Right atrium auricular region (tissue), 2 donors: ENCODE measurements at places on chromosomes 1 and 21.

DNA sequence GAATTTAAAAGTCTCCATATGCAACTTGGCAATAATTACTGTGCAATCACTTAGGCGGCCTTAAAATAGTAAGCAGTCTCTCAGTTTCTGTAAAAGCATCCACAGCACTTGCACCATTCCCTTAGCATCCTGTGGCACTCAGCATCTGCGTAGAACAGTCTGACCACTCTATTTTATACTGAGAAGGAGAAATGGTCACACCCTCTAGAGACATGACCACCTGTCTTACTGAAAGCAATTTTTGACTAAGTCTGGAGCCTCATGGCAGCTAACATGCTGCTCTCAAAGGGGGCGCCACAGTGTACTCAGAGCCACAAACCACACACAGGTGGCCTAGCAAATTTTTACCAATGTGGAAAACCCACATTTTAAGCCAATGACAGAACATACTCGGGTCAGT is 62.0 kb downstream of the KCNK1 start:
- H3K27ac ChIP-seq = peak overlapping the region; percentile 93
- peaks cover 9% of the 10 kb centered on the region for H3K36me3 ChIP-seq
- peaks cover 13% of the 10 kb centered on the region for H3K4me1 ChIP-seq

DNA sequence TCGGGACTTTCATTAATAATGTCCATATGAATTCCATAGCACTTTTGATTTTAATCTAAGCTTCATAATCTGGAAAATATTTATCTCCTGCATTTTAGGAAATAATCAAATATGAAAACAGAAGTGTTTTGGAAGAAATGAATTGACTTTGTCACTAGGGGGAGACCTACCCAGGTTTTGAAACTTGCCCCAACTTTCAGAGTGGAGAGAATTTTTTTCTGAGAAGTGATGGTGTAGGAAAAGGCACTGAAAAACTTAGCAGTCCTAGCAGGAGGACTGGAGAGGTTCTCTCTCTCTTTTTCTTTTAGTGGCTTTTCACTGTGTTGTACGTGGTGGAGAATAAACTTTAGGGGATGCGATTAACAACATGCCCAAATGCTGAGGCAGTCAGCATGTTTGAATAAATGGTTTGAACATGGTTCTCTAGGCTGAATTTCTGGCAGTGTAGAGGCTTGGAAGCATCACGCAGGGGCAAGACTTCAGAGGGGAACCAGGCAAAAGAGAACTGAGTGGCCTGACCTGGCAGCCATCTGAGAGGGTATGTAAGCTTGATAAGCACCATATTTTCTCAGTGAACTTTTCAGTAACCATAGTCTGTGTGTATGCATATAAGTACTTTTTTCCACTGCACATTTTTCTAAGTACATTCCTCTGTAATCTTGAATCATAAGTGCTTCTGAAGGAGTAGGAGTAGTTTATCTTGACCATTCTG is 68.3 kb upstream of the NEK7 start:
- H3K36me3 ChIP-seq = no peaks in the 10 kb centered on the region
- no peak overlapping the region for H3K4me3 ChIP-seq
- no peaks in the 10 kb centered on the region for H3K4me1 ChIP-seq
- H3K27ac ChIP-seq = no peak overlapping the region
- no peak for DNase-seq
- H3K27me3 ChIP-seq = no peaks in the 10 kb centered on the region

- DNase-seq = no peak
- H3K4me1 ChIP-seq = no peaks in the 10 kb centered on the region
- H3K27me3 ChIP-seq = no peaks in the 10 kb centered on the region
- H3K4me3 ChIP-seq = no peak overlapping the region
These were observed 582.4 kb downstream of the LTN1 start for GRCh38 chr21:28410256-28410655.

DNA sequence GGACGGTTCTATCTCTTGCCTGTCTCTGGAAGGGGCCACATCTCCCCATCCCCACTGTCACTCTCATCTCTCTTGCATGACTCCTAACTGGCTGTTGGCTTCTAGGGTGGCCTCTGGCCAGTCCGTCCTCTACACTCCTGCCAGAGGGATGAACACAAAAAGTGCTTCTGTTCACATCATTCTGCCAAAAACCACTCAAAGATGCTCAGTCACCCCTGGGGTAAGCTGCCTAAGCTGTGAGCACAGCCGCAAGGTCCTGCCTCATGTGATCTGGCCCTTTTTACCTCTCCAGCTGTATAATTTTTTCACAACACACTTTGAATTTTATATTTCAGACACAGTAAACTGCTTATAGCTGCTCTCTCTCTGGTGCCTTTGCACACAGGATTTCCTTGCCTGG is 97.6 kb upstream of the CD34 start:
- no peak for DNase-seq
- no peak overlapping the region for H3K4me3 ChIP-seq

- H3K36me3 ChIP-seq = peaks cover 69% of the 10 kb centered on the region
- no peak overlapping the region for H3K4me3 ChIP-seq
- no peak for DNase-seq
- no peaks in the 10 kb centered on the region for H3K4me1 ChIP-seq
- no peaks in the 10 kb centered on the region for H3K27me3 ChIP-seq
These were observed 18.6 kb downstream of the AK2 start for GRCh38 chr1:33018112-33018511.

GRCh38 chr1:172638885-172639831 is 19.7 kb upstream of the FASLG start:
- no peaks in the 10 kb centered on the region for H3K36me3 ChIP-seq
- no peaks in the 10 kb centered on the region for H3K27me3 ChIP-seq
- DNase-seq = no peak
- no peak overlapping the region for H3K4me3 ChIP-seq

DNA sequence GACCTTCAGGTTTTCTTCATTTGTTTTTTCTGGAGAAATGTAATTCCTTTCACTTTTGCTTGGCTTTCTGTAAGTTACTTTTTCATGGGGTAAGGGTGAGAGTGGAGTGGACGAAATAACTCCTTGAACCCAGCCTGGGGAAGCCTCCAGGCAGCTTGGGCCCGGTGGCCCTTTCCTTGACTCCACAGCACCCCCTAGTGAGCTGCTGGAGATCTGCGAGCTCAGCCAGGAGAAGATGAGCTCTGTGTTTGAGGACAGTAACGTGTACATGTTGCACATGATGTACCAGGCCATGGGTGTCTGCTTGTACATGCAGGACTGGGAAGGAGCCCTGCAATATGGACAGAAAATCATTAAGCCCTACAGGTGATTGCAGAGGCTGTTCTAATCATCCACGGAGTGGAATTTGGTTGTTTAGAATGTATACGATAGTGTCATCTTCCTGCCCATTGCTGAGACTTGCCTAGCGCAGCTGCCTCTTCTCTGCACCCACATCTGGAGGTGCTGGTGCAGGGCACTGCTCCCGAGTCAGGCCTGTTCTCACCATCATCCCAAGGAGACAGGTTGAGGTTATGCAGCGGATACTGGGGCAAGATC is 51.0 kb downstream of the SMYD2 start:
- no peaks in the 10 kb centered on the region for H3K36me3 ChIP-seq
- H3K27me3 ChIP-seq = no peaks in the 10 kb centered on the region
- no peak for DNase-seq
- H3K4me3 ChIP-seq = no peak overlapping the region
- no peaks in the 10 kb centered on the region for H3K4me1 ChIP-seq

- no peak for DNase-seq
- H3K27me3 ChIP-seq = no peaks in the 10 kb centered on the region
- no peak overlapping the region for H3K4me3 ChIP-seq
- H3K4me1 ChIP-seq = no peaks in the 10 kb centered on the region
- H3K27ac ChIP-seq = peak overlapping the region; percentile 10
These were observed 402.3 kb downstream of the RYR2 start for GRCh38 chr1:237444120-237444790.

DNA sequence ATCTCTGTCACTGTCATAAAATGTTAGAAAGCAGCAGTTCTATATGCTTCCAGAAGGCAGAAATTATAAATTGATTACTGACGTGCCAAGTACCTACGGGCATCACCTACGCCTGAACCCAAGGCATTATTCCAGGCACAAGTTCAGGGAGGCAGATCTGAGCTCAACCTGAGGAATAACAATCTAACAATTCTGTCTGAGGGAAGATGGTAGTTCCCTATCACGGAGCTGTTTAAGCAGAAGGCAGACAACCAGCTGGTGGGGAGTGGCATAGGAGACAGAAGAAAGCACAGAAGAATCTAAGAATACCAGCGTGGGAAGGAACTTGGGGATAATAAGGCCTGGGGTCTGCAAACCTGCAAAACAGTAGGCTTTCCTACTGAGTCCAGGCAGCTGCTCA is 40.4 kb downstream of the SLC9A1 start:
- no peak overlapping the region for H3K27ac ChIP-seq
- no peaks in the 10 kb centered on the region for H3K4me1 ChIP-seq
- no peak for DNase-seq
- no peak overlapping the region for H3K4me3 ChIP-seq
- H3K27me3 ChIP-seq = no peaks in the 10 kb centered on the region

DNA sequence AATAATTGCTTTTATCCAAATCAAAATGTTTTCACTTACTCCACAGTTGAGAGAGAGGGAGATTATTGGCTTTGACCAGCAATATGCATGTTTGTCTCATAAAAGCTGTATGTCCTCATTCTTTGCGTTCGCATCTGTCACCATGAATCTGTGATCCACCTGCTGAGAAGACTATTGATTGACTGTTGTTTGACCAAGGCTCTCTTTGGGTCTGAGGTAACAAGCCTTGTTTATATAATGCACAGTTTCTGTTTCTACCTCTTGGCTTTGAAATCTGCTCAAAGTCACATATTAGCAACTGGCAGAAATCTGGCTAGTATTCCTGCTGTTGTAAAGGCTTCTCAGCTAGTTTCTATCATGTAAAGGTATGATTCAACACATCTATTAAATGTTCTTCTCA is 157.0 kb downstream of the LYPLAL1 start:
- no peak overlapping the region for H3K4me3 ChIP-seq
- no peaks in the 10 kb centered on the region for H3K36me3 ChIP-seq
- no peaks in the 10 kb centered on the region for H3K27me3 ChIP-seq
- no peak overlapping the region for H3K27ac ChIP-seq
- DNase-seq = no peak

- no peak overlapping the region for H3K27ac ChIP-seq
- no peaks in the 10 kb centered on the region for H3K27me3 ChIP-seq
- peaks cover 28% of the 10 kb centered on the region for H3K36me3 ChIP-seq
These were observed 30.7 kb downstream of the TNFRSF1B start for GRCh38 chr1:12197483-12197880.

- no peak overlapping the region for H3K4me3 ChIP-seq
- no peaks in the 10 kb centered on the region for H3K4me1 ChIP-seq
- DNase-seq = no peak
- H3K27me3 ChIP-seq = no peaks in the 10 kb centered on the region
- no peaks in the 10 kb centered on the region for H3K36me3 ChIP-seq
- H3K27ac ChIP-seq = no peak overlapping the region
These were observed 42.3 kb upstream of the SLC6A9 start for GRCh38 chr1:44073528-44073927.

DNA sequence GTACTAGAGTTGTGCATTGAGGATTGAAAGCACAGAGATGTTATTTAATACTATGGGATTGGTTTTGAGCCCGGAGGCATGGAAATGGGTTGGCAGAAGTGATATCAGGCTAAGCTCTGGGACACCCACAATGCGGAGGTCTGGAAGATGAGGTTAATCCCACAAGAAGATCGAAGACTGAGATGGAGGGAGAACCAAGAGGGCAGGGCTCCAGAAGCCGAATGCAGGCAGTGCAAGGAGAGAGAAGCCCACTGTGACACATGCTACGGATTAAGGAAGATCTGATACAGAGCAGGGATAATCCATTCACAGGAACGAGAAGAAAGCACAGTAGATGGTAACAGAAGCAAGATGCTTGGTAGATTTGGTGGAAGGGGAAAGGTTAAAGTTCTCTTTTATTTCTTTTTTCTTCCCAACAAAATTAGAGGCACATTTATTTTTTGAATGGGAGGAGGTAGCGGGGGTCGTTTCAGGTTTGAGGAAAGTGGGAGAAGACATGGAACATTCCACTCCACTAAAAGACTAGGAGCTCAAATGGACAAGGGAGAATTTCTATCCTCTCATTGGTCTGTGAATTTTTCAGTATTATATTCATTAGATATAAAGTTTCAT is 113.2 kb downstream of the NCAM2 start:
- H3K4me3 ChIP-seq = no peak overlapping the region
- H3K36me3 ChIP-seq = no peaks in the 10 kb centered on the region
- H3K4me1 ChIP-seq = no peaks in the 10 kb centered on the region
- no peak for DNase-seq
- no peaks in the 10 kb centered on the region for H3K27me3 ChIP-seq
- no peak overlapping the region for H3K27ac ChIP-seq

GRCh38 chr1:10045480-10046355 is 13.0 kb downstream of the UBE4B start:
- DNase-seq = no peak
- peaks cover 42% of the 10 kb centered on the region for H3K4me1 ChIP-seq

DNA sequence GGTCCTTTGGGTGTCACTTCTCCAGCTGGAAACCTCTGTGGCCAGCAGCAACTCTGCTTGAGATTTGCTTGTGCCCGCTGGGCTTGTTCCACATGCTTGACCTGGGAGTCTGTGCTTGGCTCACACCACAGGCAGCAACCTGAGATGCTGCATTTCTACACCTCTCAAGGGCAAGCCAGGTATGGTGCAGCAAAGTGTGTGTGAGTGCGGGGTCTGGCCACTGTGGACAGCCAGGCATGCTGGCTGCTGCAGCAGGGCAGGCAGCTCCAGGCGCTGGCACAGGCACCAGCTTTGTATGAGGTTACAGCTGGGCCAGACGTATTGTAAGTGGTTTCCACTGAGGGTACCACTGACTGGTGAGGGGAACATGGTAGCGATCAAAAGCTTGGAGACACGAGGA is 242.0 kb downstream of the PTGER3 start:
- H3K4me3 ChIP-seq = no peak overlapping the region
- no peak overlapping the region for H3K27ac ChIP-seq

- H3K27ac ChIP-seq = peak overlapping the region; percentile 11
- no peaks in the 10 kb centered on the region for H3K36me3 ChIP-seq
- no peaks in the 10 kb centered on the region for H3K27me3 ChIP-seq
- H3K4me3 ChIP-seq = no peak overlapping the region
- no peak for DNase-seq
These were observed 43.2 kb upstream of the ACTL8 start for GRCh38 chr1:17711941-17712340.
